ENCODE measurements at places on chromosomes 2 and 18.

- DNase-seq: no peak
These were observed 36.0 kb upstream of the GALNT5 start for GRCh38 chr2:157221394-157221988.

DNA sequence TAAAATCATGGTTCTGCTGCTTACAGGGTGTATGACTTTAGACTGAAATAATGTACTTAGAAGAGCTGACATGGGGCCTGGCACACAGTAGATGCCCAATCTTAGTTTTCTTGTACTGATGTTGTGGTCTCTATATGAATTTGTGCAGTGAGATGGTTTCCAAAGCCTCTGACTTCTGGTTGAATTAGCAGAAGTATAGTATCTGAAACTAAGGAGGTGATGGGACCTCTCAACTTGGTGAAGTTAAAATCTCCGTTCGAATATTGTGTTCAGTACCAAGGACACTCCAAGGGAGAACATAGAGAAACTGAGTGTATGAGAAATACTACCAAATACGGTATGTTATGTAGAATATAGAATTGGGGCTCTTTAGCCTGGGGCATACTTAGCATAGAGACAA lies 120.9 kb downstream of the ANTXR1 start:
- DNase-seq: no peak

- DNase-seq: peak; percentile 55
These were observed 770 bp downstream of the ZNF396 start for GRCh38 chr18:35376393-35376741.

DNA sequence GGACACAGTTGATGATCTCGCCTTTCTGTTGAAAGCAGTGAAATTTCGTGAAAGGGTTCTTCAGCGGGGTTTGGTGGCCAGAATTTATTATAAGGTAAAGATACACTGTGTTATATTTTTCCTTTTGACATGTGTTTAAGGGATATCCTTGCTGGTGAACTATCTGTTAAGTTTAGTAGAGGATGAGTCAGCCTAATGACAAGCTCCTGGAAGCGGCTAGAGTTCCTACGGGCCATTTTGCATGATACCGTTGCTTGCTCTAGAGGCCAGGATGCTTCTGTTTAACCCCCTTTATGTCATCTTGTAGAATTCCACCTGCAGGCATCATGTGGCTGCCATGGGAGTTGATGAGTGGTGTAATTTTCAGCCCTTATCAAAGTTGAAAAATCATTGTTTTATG lies 124.8 kb upstream of the BCL2L11 start:
- DNase-seq: no peak

GRCh38 chr2:120395221-120396012 lies 49.5 kb downstream of the INHBB start:
- DNase-seq: peak; percentile 22

DNA sequence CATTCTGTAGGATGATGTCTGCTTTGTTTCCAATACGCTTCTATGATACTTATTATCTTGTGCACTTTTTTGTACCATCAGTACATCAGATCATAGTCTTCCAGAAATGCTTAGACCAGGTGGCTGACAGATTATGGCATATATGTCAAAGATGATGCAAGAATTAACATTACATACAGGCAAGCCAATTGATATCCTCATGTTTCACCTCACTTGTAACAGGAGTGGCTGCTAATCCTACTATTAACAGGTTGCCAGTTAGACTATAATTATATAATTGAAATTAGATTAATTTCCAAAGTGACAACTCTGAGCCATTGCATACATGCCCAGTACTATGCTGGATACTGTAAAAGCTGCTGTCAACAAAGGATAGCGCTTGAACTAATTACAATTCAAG lies 77.2 kb downstream of the TLK1 start:
- no peak for DNase-seq

- DNase-seq: no peak
These were observed 5.2 kb downstream of the NCAPH start for GRCh38 chr2:96340493-96341414.

- DNase-seq: no peak
These were observed 186.8 kb upstream of the RND3 start for GRCh38 chr2:150674283-150674682.

GRCh38 chr18:28088477-28088876 lies 88.5 kb downstream of the CDH2 start:
- DNase-seq: no peak

GRCh38 chr2:53220969-53221368 lies 546.6 kb upstream of the CHAC2 start:
- DNase-seq: no peak

DNA sequence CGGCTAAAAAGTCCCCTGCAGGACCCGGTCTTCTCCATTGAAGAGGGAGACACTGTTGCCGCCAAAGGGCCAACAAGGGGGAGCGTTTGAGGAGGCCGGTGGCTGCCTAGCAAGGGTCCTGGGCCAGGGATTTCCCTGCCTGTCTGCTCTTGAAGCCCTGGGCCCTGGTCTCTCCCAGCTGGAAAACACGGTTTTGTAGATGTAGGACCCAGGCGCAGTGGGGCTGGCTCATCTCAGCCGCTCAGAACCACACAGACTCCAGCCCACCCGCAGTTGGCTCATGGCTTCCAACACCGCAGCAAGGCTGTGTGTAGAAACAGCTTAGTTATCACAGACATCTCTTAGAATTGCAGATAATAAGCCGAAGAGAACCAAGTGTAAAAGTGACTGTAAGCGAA lies 57.1 kb upstream of the TWIST2 start:
- no peak for DNase-seq

- DNase-seq: no peak
These were observed 1.4 kb downstream of the GMPPA start for GRCh38 chr2:219500135-219500534.

- no peak for DNase-seq
These were observed 187.1 kb downstream of the CELF4 start for GRCh38 chr18:37378336-37379010.

GRCh38 chr2:216774180-216774579 lies 78.8 kb upstream of the IGFBP5 start:
- DNase-seq: no peak

DNA sequence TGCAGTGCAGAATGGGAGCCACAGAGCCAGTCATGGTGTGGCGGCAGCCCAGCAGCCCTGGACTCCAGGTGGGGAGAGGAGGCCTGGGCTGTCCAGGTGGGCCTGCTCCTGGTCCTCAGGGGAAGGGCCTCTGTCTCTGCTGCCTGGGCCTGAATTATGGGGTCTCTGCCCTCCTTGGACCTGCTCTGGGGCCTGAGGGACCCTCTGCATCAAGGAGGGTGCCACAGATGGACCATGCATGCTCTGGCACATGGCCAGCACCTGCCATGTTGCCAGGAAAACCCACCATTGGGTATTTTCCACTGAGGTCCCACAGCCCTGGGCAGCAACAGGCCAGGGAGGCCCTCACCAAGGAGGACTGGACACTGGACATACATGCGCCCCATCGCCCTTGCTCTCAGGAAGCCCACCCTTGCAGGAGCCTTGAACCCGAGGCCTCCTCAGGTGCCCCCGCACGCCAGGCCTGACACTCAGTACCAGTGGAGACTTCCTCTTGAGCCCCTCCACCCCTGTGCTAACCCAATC lies 107.1 kb downstream of the NDUFA10 start:
- no peak for DNase-seq

DNA sequence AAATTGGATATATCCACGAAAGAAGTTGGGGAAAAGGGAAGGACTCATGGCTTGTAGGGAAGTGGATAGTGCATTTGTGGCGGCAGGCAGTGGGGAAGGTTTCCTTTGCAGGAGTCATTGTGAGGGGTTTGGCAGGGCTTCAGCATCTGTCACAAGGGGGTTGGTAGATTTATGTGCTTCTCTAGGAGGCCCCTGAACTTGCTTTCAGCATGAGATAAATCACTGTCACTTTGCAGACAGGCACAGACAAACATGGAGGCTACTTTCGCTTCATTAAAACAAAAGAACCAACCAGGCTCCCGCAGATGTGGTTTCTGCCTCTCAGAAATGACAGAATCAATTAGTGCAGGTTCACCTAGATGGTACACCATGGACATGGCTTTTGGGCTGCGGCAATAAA lies 340.7 kb downstream of the TGIF1 start:
- DNase-seq: no peak

GRCh38 chr2:60320724-60321123 lies 232.7 kb downstream of the BCL11A start:
- no peak for DNase-seq

DNA sequence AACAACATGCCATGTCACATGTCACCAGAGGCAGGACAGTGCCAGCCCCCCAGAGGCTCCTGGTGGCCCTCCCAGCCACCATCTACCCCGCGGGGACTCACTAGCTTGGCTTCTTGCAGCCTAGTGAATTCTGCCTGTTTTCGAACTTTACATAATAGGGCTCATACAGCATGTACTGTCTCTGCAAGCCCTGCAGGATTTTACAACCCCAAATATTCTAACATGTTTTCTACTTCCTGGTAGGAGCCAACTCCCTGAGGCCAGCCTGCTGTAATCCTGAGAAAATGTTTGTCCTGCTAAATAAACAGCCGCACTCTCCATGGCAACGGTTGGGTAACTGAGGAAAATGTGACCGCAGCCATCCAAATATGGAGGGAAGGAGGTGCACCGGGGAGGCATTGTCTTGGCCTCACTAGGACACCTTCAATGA lies 2.7 kb downstream of the PER2 start:
- peak; percentile 77 for DNase-seq

DNA sequence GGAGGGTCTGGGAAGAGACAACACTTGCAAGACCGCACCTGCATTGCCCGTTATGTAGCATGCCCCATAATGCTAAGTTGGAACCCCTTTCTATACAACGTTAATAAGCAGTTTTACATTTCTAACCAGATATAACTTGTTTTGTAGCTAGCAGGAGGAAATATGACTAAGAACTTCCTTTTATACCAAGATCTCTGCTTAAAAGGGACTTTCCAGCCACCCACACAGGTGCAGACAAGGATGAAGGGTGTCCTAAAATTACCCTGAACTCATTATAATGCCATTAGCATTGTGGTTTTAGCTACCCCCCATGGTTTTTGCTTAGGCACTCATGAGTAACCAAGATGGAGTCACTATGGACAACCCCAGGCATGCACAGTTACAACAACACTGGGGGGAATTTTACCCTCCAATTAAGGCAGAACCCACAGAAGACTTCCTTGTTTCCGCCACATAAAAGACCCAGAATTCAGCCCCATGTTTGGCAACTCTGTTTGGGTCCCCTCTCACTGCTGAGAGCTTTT lies 362.8 kb downstream of the CBLN2 start:
- no peak for DNase-seq

DNA sequence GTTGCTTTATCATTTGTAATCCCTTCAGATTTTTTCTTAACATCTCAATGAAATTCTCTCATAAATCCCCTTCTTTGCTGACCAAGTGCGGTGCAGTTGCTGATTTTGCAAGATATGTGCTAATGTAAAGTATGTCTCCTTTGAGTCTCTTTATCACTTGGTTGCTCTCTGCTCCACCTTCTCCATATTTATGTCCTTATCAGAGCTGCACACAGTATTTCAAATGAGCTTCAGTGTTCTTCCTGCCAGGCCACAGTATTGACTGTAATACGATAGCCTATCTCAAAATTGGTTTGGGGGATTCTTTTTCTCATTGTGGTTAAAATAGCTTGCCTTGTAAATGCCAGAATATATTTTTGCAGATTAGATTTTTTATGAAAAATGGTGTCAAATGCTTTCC lies 32.2 kb downstream of the MAIP1 start:
- no peak for DNase-seq

- DNase-seq: no peak
These were observed 102.7 kb downstream of the NR4A2 start for GRCh38 chr2:156229724-156230362.

DNA sequence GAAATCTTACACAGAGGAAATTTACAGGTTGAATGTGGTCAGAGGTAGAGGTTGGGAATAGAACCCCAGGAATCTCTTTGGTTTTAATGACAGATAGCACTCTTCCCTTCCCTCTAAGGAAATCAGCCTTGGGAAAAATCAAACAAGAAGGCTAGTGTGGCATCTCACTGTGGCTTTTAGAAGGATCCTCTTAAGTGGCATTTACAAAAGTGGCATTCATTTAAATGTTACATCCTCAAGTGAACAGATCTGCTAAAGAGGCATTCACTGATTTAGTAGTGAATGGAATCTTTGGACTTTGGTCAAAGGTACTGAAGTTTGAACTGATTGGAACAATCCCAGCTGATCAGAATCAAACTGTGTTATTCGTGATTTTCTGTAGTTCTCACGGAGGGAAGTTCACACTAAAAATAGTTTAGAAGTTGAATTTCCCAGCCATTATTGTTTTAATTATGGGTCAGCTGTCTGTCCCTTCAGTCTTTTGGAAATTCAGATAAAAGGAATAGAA lies 136.5 kb upstream of the FN1 start:
- DNase-seq: no peak

GRCh38 chr2:229530434-229530833 lies 183.9 kb downstream of the DNER start:
- no peak for DNase-seq

GRCh38 chr2:105734762-105735538 lies 9.8 kb upstream of the NCK2 start:
- no peak for DNase-seq

DNA sequence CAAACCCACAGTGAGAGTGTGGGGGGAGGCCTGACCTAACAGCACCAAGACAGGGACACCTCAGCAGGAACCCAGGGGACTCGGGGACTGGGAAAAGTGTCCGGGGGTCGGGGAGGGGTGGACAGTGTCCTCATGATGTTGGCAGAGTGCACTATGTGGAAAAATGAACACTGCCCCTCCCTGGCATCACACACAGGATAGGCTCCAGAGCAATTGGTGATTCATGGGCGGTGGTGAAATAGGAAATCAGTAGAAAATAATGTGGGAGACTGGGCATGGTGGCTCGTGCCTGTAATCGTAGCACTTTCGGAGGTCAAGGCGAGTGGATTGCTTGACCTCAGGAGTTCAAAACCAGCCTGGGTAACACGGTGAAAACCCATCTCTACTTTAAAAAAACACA lies 3.6 kb upstream of the ANO7 start:
- DNase-seq: peak; percentile 6

- DNase-seq: peak; percentile 77
These were observed 4.6 kb downstream of the B3GNT7 start for GRCh38 chr2:231399853-231400680.

GRCh38 chr18:46659484-46659883 lies 2.5 kb upstream of the LOXHD1 start:
- DNase-seq: no peak
